ENCODE measurements at places on chromosomes 6 and 20. TPM values are rescaled to one million over a fixed set of nuclear protein-coding genes. Genes with fewer than 3 reads are reported as not detected.

- no peaks in the 10 kb centered on the region for H3K4me1 ChIP-seq
- H3K27ac ChIP-seq: no peak overlapping the region
- H3K36me3 ChIP-seq: no peaks in the 10 kb centered on the region
- H3K27me3 ChIP-seq: no peaks in the 10 kb centered on the region
- DNase-seq: no peak
Observed at GRCh38 chr20:55714736-55715135, 290.6 kb downstream of the CBLN4 start.

DNA sequence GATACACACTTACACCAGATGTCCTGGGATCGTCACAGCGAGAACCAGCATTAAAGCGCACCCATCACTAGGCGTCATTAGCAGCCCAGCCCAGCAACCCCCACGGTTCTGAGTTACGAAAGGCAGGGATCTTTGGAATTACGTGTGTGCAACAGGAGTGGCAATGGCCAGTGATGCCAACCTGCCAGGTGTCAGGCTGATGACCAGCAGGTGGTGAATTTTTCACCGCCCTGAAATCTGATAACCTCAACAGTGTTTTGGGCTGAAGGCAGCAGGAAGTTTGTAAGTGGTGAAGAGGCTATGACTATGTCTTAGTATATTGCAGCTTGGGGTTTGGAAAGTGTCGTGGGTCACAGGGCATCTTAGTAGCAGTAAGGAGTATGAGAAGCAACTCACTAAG, 166.1 kb downstream of the TMEM242 start:
- H3K27ac ChIP-seq: no peak overlapping the region
- no peaks in the 10 kb centered on the region for H3K4me1 ChIP-seq
- H3K4me3 ChIP-seq: no peak overlapping the region
- no peak for DNase-seq

GRCh38 chr6:104957301-104958177, 632 bp downstream of the LIN28B start:
- H3K27ac ChIP-seq: no peak overlapping the region
- peak overlapping the region; percentile 48 for H3K4me3 ChIP-seq
- no peak for DNase-seq
- peaks cover 55% of the 10 kb centered on the region for H3K27me3 ChIP-seq
- peaks cover 19% of the 10 kb centered on the region for H3K4me1 ChIP-seq
- peaks cover 3% of the 10 kb centered on the region for H3K36me3 ChIP-seq

Gene ETV7
- total RNA-seq: 0.67 TPM

Gene SNX5
- total RNA-seq: 237 TPM

GRCh38 chr6:30169658-30170614, 6.6 kb downstream of the TRIM15 start:
- no peak overlapping the region for H3K27ac ChIP-seq
- peaks cover 21% of the 10 kb centered on the region for H3K4me1 ChIP-seq
- no peaks in the 10 kb centered on the region for H3K36me3 ChIP-seq
- DNase-seq: peak; percentile 26
- peaks cover 43% of the 10 kb centered on the region for H3K27me3 ChIP-seq
- no peak overlapping the region for H3K4me3 ChIP-seq

GRCh38 chr6:39361657-39362486, 39.4 kb upstream of the KCNK16 start:
- peak; percentile 65 for DNase-seq
- H3K4me1 ChIP-seq: no peaks in the 10 kb centered on the region
- peaks cover 9% of the 10 kb centered on the region for H3K27me3 ChIP-seq
- no peak overlapping the region for H3K4me3 ChIP-seq
- H3K27ac ChIP-seq: no peak overlapping the region

Gene BANF2
- not detected for total RNA-seq

GRCh38 chr6:20402342-20403069, 827 bp downstream of the E2F3 start:
- peaks cover 24% of the 10 kb centered on the region for H3K36me3 ChIP-seq
- peaks cover 27% of the 10 kb centered on the region for H3K4me1 ChIP-seq
- H3K27ac ChIP-seq: peak overlapping the region; percentile 99

Gene CRISP3
- not detected for total RNA-seq

DNA sequence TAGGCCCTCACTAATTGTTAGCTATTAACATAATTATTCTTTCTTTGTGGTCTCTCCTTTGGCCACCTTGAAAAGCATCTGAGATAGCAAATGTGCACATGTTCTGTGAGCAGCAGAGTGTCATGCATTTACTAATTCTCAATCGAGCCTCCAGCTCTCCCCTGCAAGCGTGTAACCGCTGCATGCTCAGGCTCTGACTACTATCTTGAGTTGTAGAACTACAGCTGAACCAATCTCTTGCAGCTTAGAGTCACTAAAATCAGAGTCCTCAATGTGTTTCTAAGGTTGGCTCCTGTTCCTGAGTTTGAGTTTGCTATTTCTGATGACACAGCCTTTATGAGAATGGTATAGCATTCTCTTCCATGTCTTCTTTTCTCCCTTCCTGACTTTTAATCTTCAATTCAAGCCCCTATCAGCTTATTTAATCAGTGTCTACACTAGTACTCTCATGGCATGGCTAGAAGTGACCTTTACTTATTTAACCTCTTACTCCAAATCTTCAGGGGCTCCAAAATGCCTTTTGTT, 65.5 kb downstream of the PPP1R3G start:
- H3K27me3 ChIP-seq: no peaks in the 10 kb centered on the region
- DNase-seq: no peak
- no peak overlapping the region for H3K4me3 ChIP-seq
- H3K36me3 ChIP-seq: no peaks in the 10 kb centered on the region
- no peaks in the 10 kb centered on the region for H3K4me1 ChIP-seq
- H3K27ac ChIP-seq: no peak overlapping the region

GRCh38 chr6:18400831-18401446, 13.8 kb downstream of the RNF144B start:
- H3K27me3 ChIP-seq: no peaks in the 10 kb centered on the region
- DNase-seq: no peak
- H3K4me3 ChIP-seq: no peak overlapping the region
- H3K27ac ChIP-seq: peak overlapping the region; percentile 59

Gene MEI4
- total RNA-seq: not detected

Gene LPIN3
- total RNA-seq: 1.0 TPM

- H3K36me3 ChIP-seq: peaks cover 6% of the 10 kb centered on the region
- DNase-seq: peak; percentile 79
- peak overlapping the region; percentile 81 for H3K27ac ChIP-seq
Observed at GRCh38 chr6:52389626-52390360, 27.8 kb downstream of the PAQR8 start.

- H3K27me3 ChIP-seq: no peaks in the 10 kb centered on the region
- H3K4me1 ChIP-seq: no peaks in the 10 kb centered on the region
- no peak overlapping the region for H3K27ac ChIP-seq
- DNase-seq: no peak
- H3K4me3 ChIP-seq: no peak overlapping the region
Observed at GRCh38 chr6:111050261-111051023, 36.9 kb upstream of the SLC16A10 start.

GRCh38 chr6:118551063-118552053, 3.3 kb downstream of the PLN start:
- peaks cover 39% of the 10 kb centered on the region for H3K4me1 ChIP-seq
- peaks cover 5% of the 10 kb centered on the region for H3K36me3 ChIP-seq
- H3K27me3 ChIP-seq: no peaks in the 10 kb centered on the region
- peak; percentile 12 for DNase-seq

DNA sequence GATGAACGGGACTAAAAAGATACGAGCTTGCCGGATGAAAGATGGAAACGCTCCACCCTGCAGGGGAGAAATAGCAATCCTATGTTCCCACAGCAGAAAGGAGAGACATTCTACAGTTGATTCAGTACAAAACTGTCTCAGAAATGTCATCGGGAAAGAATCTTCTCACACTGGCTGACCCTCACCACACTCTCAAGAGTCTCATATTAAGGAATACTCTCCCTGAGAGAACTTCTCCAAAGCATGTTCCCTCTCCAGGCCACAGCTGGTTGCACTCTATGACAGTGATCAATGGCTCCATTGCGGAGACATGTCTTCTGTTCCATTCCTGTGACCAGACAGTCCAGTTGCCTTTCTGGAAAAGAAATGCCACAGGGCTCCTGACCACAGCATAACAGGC, 758.0 kb upstream of the CHD6 start:
- H3K27ac ChIP-seq: no peak overlapping the region
- DNase-seq: no peak

Gene HLA-DMB
- 0.76 TPM for total RNA-seq
